ENCODE measurements at places on chromosomes 3 and 15.

GRCh38 chr3:161600173-161600572 lies 103.6 kb downstream of the OTOL1 start:
- H3K27me3 ChIP-seq, result no peaks in the 10 kb centered on the region
- H3K4me1 ChIP-seq, result no peaks in the 10 kb centered on the region
- H3K27ac ChIP-seq, result no peak overlapping the region
- no peaks in the 10 kb centered on the region for H3K36me3 ChIP-seq
- no peak for DNase-seq

DNA sequence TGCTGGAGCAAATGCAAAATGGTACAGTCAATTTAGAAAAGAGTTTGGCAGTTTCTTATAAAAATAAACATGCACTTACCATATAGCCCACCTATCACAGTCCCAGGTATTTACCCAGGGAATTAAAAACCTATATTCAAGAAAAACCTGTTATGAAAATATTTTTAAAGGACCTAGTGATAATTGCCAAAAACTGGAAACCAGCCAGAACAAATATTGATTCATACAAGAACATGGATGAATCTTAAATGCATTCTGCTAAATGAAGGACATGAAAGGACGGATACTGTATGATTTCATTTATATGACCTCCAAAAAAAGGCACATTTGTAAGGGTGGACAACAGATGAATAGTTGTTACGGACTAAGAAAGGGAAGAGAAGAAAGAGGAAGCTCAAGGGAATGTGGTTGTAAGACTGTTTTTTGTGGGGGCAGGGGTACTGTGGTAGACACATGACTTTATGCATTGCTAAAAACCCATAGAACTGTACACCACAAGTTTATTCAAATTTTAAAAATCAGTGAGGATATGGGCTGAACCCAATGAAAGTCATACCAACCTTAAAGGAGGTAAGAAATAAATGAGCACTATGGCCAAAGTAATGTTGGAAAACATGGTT lies 61.0 kb downstream of the ZBBX start:
- H3K27ac ChIP-seq, result no peak overlapping the region
- no peaks in the 10 kb centered on the region for H3K36me3 ChIP-seq
- no peaks in the 10 kb centered on the region for H3K27me3 ChIP-seq
- DNase-seq, result no peak
- no peaks in the 10 kb centered on the region for H3K4me1 ChIP-seq

DNA sequence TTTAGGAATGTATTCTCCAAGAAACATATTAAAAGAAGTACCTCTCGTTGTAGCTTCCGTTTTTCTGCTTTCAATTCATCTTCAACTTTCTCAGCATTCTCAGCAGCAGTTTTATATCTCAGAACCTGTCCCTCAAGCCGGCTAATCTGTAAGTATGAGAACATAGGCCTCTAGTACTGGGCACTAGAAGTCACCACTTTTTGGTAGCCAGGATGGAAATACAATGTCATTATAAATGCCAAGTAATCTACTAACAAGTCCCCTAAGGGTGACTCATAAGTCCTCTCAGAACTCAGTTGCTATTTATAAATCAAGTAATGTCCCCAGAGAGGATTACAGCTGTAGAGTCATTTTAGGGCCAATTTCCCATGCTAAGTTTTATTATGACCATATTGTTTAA lies 61.1 kb downstream of the MLH1 start:
- peaks cover 9% of the 10 kb centered on the region for H3K36me3 ChIP-seq
- no peak overlapping the region for H3K4me3 ChIP-seq
- H3K4me1 ChIP-seq, result peaks cover 6% of the 10 kb centered on the region
- no peaks in the 10 kb centered on the region for H3K27me3 ChIP-seq

DNA sequence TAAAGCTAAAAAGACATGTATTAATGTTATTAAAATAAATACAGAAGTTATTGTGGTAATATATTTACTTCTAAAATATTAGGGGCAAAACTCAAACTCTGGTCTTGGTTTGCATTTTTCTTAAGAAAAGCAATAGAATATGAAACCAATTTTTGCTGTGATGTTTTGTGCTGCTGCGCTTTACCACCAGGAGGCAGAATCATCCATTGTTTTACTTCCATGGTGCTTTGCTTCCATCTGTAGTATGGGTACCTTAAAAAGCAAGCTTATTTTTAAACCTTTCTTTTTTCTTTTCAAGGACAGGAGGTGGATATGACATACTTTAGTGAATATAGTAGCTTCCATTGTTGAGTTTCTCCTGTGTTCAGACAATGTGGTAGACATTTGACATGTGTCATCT lies 46.6 kb upstream of the MRPL3 start:
- H3K36me3 ChIP-seq, result peaks cover 5% of the 10 kb centered on the region
- no peak for DNase-seq
- H3K27ac ChIP-seq, result no peak overlapping the region

DNA sequence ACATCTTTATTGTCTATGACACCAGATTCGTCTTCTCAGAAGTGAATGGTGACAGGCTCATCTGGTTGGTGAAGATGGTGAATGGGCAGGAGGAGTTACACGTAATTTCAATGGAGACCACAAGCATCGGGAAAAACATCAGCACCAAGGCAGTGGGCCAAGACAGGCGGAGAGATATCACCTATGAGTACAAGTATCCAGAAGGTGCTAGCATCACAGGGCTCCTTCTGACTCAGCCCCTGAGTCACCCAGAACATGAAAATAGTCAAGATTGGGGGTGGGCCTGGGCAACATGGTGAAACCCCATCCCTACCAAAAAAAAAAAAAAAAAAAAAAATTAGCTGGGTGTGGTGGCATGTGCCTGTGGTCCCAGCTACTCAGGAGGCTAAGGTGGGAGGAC lies 32.6 kb downstream of the TGM4 start:
- H3K27ac ChIP-seq, result no peak overlapping the region
- no peak overlapping the region for H3K4me3 ChIP-seq
- peaks cover 19% of the 10 kb centered on the region for H3K27me3 ChIP-seq
- no peak for DNase-seq
- peaks cover 4% of the 10 kb centered on the region for H3K36me3 ChIP-seq

DNA sequence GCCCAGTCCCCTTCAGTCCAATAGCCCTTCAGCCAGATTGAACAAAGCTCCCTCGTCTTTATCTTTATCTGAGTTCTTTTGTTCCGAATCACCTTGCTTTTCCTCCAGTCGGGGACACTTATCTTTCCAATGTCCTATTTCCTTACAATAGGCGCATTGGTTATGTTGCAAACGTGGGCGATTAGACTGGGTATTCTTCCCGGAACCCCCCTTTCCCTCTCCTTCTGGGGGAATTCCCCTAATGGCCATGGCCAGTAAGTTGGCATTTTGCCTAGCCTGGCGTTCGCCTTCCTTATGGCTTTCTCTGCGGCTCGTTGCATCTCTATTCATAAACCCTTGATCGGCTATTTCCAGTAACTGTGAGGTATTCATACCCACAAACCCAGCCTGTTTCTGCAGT lies 82.2 kb upstream of the VEPH1 start:
- H3K4me3 ChIP-seq, result no peak overlapping the region
- no peaks in the 10 kb centered on the region for H3K36me3 ChIP-seq
- no peak overlapping the region for H3K27ac ChIP-seq

DNA sequence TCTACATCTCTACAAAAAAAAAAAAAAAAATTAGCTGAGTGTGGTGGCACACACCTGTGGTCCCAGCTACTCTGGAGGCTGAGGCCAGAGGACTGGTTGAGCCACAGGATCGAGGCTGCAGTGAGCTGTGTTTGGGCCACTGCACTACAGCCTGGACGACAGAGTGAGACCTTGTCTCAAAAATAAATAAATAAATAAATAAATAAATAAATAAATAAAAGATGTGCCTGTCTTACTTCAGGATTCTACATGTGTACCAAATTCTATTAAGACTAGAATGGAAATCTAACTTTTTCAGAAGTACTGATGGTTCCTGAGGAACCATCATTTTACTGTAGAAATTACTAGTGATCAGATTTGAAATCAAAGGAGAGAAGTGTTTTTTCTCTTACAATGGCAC lies 51.9 kb downstream of the TTBK2 start:
- H3K4me1 ChIP-seq, result peaks cover 3% of the 10 kb centered on the region
- peaks cover 2% of the 10 kb centered on the region for H3K36me3 ChIP-seq

DNA sequence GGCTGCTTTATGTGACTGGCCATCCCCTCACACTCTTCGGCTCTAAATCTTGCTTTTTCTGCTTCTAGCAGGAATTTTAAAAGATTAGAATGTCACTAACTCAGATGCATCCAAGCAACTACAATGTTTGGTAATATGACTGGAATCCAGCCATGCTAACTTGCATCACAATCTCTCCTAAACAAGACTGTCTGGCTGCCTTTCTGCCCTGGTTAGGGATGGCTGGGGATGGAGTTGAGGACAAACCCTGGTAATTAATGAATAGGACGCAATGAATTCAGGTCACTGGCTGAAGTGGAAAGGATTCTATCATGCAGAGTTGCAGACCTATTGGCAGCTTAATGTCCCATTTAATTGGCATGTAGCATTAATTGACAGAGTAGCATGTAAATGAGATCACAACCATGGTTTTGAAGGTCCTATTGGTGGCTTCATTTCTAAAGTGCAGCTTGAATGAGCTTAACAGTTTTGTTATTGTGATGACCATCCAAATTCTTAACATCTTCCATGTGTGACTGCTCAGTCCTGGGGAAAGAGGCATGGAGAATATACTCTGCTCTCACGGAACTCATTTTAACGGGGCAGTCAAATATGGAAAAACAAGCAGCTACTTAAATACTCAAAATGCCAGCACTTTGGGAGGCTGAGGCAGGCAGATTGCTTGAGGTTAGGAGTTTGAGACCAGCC lies 21.7 kb downstream of the NMNAT3 start:
- H3K4me1 ChIP-seq, result peaks cover 3% of the 10 kb centered on the region
- no peak for DNase-seq
- H3K4me3 ChIP-seq, result no peak overlapping the region
- no peaks in the 10 kb centered on the region for H3K36me3 ChIP-seq
- H3K27ac ChIP-seq, result no peak overlapping the region

DNA sequence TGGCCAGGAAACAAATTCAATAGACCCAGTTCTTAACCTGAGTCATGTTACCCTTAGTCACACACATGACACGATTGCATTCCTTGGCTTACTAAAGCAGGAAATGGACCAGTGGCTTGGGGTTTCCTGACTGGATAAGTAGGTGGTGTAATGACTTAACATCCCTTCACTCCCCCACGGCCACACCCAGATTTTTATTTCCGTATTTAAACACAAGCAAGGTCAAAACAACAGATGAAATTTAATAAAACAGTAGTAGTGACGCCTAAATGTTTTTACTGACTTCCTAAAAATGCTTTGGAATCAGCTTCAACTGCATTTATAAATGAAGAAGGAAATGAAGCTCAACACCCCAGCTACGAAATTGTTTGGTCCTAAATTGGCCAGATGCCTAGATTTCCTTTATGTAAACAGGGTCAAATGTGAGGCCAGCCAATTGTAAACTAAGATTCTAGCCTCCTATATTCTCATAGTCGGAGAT lies 324.3 kb downstream of the CHST2 start:
- H3K4me1 ChIP-seq, result peaks cover 31% of the 10 kb centered on the region
- no peaks in the 10 kb centered on the region for H3K27me3 ChIP-seq
- H3K4me3 ChIP-seq, result no peak overlapping the region
- peaks cover 9% of the 10 kb centered on the region for H3K36me3 ChIP-seq
- no peak for DNase-seq

DNA sequence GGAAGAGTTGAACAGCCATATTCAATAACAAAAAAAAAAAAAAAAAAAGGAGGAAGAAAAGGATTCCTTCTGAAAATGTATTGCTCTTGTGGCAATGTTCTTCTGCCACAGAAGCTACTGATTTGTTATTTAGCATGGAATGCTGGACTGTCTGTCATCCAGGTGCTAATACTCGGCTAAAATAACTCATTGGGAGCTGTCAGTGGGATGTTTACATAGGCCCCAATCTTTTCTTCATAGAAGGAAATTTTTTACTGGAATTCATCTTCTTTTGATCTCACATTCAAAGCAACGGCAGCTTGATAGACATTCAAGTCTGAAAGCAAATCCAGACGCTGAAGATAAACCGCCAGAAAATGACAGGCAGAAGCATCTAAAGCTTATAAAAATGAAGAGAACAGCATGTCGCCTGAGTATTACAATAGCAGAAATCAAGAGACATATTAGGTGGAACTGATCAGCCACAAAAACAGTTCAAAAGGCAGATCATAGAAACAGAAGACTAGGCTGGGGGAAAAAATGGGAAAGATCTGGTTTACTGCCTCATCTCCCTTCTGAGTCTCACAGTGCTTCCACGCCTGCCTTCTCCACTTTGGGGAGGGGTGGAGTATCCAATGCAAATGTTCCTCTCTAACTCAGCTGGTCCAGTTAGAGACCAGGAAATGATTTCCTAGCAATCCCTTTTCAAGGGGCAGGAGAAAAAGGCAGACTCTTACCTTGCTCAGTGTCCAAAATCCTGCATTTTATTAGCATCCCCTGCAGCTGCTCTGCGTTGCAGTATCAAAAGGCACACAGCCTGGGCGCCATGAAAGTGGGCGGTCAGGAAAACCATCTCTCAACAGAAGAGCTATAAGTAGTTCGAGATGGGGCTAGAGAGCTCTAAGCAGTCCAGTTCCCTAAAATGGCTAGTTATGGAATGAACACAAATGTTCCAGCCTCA lies 451.9 kb downstream of the FOXP1 start:
- no peaks in the 10 kb centered on the region for H3K27me3 ChIP-seq
- H3K27ac ChIP-seq, result peak overlapping the region; percentile 100
- no peak for DNase-seq
- H3K4me3 ChIP-seq, result peak overlapping the region; percentile 99
- peaks cover 64% of the 10 kb centered on the region for H3K4me1 ChIP-seq

GRCh38 chr15:53549697-53550305 lies 209.7 kb downstream of the WDR72 start:
- H3K4me1 ChIP-seq, result peaks cover 2% of the 10 kb centered on the region
- peaks cover 2% of the 10 kb centered on the region for H3K27me3 ChIP-seq
- H3K4me3 ChIP-seq, result no peak overlapping the region
- no peak overlapping the region for H3K27ac ChIP-seq
- no peak for DNase-seq
- no peaks in the 10 kb centered on the region for H3K36me3 ChIP-seq

GRCh38 chr3:28345690-28346089 lies 2.8 kb upstream of the ZCWPW2 start:
- no peak overlapping the region for H3K4me3 ChIP-seq
- no peak overlapping the region for H3K27ac ChIP-seq
- no peak for DNase-seq
- H3K36me3 ChIP-seq, result no peaks in the 10 kb centered on the region
- peaks cover 54% of the 10 kb centered on the region for H3K4me1 ChIP-seq
- no peaks in the 10 kb centered on the region for H3K27me3 ChIP-seq

DNA sequence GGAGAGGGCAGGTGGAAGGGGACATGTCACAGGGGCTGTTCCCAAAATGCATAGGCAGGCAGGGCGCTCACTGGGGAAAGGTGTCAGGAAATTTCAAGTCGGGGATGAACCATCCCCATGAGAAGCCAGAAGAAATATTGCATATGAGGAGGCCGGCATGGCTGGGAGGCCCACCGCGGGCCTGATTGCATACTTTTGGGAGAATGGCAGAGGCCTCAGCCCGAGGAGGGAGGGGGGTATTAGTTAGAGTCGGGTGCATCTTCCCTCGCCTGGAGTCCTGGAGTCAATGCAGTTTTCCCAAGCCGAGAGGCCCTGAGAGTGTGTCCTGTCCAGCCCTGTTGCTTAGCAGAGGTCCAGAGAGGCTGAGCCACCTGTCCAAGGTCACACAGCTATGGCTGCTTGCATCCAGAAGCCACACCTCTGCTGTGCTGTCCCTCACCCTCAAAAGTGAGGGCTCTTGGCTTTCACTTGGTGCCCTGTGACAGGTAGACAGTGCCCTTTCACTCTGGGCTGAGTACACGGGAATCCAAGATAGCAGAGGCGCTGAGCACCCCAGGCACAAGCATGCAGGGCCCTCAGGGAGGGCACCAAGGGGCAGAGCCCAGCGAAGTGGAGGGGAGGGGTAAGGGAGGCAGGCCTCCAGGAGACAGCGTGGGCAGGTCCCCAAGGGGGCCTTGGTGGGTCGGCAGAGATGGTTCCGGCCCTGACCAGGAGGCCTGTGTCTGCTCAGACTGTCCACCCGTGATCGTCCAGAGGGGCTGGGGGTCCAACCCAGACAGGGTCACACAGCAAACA lies 48.5 kb downstream of the GRIP2 start:
- no peaks in the 10 kb centered on the region for H3K27me3 ChIP-seq
- H3K36me3 ChIP-seq, result peaks cover 5% of the 10 kb centered on the region
- H3K27ac ChIP-seq, result peak overlapping the region; percentile 65
- no peak for DNase-seq
- H3K4me3 ChIP-seq, result no peak overlapping the region

All from T-helper 17 cell (primary cell).